ENCODE measurements at places on chromosomes 4 and X.

DNA sequence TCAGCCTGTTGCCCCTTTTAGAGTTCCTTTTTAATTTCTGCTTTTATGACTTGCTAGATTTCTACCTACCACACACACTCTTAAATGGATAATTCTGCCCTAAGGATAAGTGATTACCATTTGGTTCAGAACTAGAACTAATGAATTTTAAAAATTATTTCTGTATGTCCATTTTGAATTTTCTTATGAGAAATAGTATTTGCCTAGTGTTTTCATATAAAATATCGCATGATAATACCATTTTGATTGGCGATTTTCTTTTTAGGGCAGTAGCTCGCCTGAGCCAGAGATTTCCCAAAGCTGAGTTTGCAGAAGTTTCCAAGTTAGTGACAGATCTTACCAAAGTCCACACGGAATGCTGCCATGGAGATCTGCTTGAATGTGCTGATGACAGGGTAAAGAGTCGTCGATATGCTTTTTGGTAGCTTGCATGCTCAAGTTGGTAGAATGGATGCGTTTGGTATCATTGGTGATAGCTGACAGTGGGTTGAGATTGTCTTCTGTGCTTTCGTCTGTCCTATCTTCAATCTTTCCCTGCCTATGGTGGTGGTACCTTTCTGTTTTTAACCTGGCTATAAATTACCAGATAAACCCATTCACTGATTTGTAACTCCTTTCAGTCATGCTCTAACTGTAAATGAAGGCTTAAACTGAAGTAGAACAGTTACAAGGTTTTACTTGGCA is 7.8 kb downstream of the ALB start:
- no peak for DNase-seq

GRCh38 chr4:120517966-120518365 is 404.6 kb downstream of the PRDM5 start:
- DNase-seq, result peak; percentile 68

DNA sequence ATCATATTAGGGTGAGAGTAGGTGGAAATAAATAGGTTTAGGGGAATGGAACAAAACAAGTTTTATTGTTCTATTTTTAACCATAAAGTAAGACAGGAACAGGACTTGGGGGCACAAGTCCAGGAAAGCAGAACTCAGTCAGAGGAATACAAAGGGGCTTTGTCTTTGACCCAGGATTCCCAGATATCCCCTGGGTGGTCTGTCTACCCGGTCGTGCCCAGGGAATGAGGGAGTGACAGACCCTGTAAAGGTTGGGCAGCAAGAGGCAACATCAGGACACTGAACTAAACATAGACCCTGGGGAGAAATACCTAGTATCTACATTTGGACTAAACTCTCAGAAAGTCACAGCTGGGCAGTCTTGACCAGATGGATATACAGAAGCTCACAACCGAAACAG is 50.6 kb downstream of the PTCHD1 start:
- no peak for DNase-seq

GRCh38 chr4:10413177-10413576 is 44.0 kb downstream of the ZNF518B start:
- DNase-seq, result no peak

GRCh38 chr4:123526511-123526910 is 129.9 kb downstream of the SPRY1 start:
- no peak for DNase-seq

GRCh38 chr4:15783676-15784075 is 5.5 kb downstream of the CD38 start:
- DNase-seq, result no peak

GRCh38 chrX:133302775-133303445 is 84.8 kb upstream of the TFDP3 start:
- DNase-seq, result no peak

DNA sequence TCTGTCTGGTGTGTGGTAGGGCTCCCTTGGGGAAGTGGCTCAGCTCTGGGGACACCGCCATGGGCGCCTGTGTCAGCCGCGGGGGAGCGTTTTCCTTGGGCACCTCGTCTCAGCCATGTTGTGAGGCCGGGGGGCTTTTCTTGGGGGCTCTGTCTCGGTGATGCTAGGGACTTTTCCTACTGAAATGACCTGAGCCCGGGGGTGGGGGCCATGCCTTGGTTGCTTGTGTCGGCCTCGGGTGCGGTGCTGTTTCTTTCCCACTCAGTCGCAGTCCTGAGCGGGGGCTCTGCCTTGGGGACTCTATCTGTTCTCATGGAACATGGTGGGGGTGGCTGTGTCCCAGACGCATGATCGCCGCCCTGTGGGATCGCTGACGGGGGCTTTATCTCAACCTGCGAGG is 356 bp downstream of the CT45A1 start:
- no peak for DNase-seq

DNA sequence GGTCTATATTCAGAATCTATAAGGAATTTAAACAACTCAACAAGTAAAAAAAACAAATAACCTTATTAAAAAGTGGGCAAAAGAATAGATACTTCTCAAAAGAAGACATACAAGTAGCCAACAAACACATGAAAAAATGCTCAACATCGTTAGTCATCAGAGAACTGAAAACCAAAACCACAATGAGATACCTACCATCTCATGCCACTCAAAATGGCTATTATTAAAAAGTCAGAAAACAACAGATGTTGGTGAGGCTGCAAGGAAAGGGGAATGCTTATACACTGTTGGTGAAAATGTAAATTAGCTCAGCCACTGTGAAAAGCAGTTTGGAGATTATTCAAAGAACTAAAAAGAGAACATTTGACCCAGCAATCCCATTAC is 201.6 kb downstream of the QDPR start:
- no peak for DNase-seq

- DNase-seq, result no peak
These were observed 10.6 kb downstream of the ING2 start for GRCh38 chr4:183515411-183515810.

DNA sequence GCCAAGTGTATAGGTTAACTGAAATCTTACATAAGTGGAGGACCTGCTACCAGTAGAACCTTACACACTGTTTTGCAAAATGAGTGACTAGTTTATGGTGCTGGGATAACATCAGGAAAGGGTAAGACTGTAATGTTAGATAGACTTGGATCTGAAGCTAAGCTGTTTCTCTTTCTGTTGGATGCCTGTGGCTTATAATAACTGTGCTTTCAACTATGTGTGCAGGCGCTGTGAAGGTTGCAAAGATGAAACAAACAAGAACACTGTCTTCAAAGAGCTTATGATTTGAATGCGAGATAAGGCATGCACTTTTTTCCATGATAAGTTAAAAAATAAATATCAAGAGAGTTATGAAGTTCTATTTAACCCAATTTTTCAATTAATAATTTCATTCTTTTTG is 34.5 kb upstream of the LCORL start:
- no peak for DNase-seq

DNA sequence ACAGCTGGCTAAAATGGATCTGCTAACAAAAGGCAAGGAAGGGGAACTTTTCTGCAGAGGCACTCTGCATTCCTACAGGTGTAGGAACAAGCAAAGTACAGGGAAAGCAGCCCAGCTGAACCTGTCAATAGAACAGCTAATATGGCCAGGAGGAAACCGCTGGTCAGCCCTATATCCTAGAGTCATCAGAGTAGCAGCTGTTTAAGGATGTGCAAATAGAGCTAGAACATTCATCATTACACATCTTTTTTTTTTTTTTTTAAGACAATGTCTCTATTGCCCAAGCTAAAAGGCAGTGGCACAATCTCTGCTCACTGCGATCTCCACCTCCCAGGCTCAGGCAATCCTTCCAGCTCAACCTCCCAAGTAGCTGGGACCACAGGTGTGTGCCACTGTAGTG is 163.0 kb downstream of the BTC start:
- DNase-seq, result no peak

- DNase-seq, result no peak
These were observed 5.2 kb downstream of the RPS4X start for GRCh38 chrX:72271812-72272211.

DNA sequence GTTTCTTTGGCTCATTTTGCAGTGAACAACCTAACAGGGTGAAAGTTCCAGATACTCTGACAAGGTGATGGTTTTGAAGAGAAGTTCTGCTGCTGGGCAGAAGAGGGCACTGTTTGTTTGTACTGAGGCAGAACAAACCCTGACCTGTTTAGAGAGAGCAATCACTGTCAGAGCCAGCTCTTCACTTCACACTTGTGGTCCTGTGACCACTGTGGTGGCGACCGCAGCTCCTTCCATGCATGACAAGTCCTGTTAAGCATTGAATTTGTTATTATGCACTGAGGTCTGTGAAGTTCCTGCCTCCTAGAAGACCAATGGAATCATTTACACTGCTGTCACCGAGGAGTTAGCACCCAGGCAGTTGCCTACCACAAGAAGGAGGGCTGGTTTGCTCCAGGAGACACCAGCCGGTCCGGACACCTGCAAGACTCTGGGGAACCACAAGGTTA is 86.6 kb downstream of the ZNF330 start:
- DNase-seq, result peak; percentile 82

- no peak for DNase-seq
These were observed 22.8 kb upstream of the PDE6B start for GRCh38 chr4:602559-602942.
